ENCODE measurements at places on chromosomes 5 and 9.

- no peak for DNase-seq
These were observed 11.7 kb downstream of the DOCK2 start for GRCh38 chr5:169648725-169649310.

DNA sequence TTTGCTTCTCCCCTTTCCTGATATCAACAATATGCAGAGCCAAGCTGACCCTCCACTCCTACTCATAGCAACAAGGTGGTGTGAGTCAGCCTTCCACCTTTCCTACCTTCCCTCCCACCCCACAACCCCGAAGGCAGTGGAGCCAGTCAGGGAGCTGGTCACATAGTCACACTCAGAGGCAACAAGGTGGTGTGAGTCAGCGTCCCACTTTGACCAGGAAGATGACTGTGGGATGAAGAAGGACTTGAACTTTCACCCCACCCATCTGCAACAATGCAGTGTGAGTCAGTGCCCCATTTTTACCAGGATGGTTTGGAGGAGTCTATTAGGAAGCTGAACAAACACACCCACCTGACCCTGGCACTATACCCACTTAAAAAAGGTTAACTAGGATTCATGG, 30.1 kb upstream of the ZNF782 start:
- DNase-seq = no peak

DNA sequence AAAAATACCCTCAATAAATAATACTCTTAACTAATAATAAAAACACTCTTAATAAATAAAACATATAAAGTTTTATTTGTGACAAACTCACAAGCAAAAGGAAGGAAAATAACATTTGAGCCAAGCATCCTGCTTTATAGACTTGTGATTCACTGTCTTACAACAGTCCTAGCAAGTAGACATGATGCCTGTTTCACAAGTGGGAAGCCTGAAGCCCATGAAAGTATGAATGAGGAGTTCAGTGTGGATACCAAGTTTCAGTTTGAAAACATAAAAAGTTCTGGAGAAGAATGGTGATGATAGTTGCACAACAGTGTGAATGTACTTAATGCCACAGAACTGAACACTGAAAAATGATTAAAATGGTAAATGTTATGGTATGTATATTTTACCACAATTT, 10.9 kb downstream of the HABP4 start:
- no peak for DNase-seq

DNA sequence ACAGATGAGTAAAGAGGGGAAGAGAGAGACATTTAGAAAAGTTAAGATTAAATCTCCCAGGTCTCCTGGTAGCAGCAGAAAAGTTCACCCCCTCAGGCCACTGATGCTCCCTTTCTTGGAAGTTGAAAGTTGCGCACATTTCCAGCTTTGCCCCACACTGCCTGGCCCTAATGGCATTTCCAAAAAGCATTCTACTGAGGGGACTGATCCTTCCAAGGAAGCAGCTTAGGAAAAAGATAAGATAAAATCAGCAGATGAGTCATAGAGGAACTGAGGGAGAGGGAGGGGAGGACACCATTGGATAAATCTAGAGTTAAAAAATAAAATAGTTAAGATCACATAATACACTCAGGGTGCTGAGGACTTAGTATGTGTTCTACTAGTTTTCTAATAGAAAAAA, 67.6 kb upstream of the SLC12A2 start:
- DNase-seq = no peak

GRCh38 chr5:84779186-84779585, 394.5 kb upstream of the EDIL3 start:
- DNase-seq = no peak

DNA sequence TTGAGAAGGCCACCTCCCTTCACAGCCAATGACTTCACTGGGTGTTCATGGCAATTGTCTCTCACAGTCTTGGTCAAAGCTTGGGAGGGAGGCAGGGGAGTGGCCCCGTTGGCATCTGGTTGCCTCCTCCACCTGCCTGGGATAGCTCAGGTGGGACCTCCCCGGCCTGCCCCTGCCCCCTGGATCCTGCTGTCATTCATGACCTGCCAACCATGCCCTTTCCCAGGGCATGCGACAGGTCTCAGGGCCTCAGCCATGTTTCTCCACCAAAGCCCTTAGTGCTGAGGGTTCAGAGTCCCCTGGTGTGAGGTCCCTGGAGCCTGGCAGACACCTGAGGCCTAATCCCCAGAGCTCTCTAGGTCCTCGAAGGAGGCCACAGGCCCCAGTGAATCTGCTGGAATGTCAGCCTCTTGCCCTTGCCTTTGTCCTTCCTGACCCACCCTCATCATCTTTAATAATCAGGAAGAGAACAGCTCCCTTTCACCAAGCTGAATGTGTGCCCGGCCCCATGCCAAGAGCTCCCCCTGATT, 5.6 kb downstream of the DAB2IP start:
- no peak for DNase-seq

- no peak for DNase-seq
These were observed 30.2 kb downstream of the ITGA2 start for GRCh38 chr5:53019320-53019719.

- no peak for DNase-seq
These were observed 7.2 kb upstream of the ABLIM3 start for GRCh38 chr5:149133795-149134777.

GRCh38 chr9:118364266-118365106, 660.3 kb downstream of the TLR4 start:
- no peak for DNase-seq

- DNase-seq = no peak
These were observed 294.6 kb upstream of the ACTBL2 start for GRCh38 chr5:57777174-57777581.

GRCh38 chr5:39249564-39250274, 30.4 kb upstream of the FYB1 start:
- DNase-seq = no peak

- DNase-seq = no peak
These were observed 120.0 kb downstream of the TRIO start for GRCh38 chr5:14263113-14263512.

DNA sequence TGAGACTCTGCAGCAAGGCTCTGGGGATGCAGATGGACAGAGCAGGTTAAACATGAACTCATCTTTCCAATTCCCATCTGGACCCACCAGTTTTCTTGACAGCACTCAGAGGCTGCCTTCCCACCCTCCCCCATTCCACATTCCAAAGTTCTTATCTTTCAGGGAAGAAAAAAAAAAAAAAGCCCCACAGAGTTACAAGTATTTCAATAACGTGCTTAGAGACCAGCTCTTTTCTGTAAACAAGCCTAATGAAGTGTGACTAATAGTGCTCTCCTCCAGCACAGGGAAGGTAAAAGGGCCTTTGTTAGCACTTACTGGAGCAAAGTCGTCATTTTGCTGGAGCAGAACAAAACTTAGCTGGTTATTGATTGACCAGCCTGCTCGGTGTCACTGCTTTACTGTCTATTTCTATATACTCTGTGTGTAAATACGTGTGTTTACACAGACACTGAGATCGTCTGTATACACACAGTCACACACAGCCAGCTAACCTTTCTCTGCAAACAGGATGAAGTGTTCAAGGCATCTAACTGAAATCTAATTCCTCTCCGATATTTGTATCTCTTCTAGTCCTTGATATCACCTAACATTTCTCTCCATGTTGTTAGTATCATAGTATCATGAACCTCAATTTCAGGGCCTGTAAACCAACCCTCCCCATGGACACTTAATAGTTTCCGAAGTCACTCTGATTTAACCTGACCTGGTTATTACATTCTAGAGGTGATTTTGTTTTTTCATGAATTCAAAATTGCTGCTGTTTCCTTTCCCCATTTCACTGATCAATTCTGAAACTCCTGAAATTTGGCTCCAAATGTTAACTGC, 84.9 kb downstream of the ZNF608 start:
- DNase-seq = no peak

DNA sequence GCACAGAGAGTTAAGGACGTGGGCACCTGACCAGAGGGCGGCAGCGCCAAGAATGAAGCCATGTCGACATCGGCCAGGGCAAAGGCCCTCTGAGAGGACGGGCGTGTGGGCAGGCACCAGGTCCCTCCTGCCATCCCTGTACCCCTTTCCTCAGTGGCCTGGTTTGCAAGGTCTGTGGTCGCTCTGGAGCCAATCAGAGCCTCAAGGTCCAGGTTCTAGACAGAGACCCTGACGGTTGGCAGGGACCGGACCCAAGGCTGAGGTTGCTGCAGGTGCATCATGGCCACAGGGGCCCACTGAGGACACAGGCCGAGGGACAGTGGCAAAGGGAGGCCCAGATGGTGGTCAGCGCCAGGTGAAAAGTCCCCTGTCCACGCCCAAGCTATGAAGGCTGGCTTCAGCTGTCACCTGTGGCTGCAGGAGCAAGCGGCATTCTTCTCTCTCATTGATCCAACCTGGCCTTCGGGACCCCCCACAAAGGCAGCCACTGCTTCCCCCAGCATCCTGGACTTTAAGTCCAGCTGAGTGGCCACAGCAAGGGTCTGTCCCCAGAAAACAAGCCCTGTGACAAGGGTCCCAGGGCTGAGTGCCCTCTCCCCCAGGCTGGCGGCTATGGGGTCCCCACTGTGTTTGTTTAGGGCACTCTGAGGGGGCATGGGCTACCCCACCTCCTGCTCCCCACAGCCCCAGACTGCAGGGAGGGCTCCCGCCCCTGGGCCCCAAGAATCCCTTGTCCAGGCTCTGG, 48.9 kb downstream of the VAV2 start:
- no peak for DNase-seq

Measured in AML-193 (cell line).